ENCODE measurements at places on chromosomes 1 and 21.

- no peak for DNase-seq
Observed at GRCh38 chr1:183694066-183694465, 41.0 kb upstream of the APOBEC4 start.

- DNase-seq = no peak
Observed at GRCh38 chr1:247496581-247497285, 38.8 kb upstream of the OR2B11 start.

GRCh38 chr1:204871405-204872037 is 859 bp downstream of the NFASC start:
- no peak for DNase-seq

DNA sequence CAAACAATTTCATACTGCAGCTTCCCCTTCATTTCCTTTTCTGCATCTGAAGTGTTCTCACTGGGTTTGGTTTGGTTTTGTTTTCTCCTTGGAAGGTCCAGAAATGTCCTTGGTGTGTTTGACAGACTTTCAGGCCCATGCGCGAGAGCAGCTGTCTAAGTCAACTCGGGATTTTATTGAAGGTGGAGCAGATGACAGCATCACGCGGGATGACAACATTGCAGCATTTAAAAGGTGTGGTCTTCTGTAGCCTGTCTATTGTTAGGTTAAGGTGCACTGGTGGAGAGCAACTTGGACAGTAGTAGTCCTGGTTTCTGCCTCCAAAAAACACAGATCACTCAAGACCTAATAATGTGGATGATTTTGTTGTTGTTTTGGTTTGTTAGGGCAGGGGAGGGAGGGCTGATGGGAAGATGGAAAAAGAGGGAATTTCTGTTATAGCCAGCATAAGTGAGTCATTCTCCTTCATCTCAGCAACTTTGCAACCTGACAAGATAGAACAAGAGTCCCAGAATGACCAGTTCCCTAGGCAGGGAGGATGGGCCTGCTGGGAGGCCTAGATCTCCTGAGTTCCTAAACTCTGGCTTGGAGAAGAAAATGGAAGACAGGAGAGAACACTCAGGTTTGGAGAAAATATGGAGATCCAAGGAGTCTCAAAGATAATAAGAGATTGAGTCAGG is 12.5 kb downstream of the HAO2 start:
- no peak for DNase-seq

DNA sequence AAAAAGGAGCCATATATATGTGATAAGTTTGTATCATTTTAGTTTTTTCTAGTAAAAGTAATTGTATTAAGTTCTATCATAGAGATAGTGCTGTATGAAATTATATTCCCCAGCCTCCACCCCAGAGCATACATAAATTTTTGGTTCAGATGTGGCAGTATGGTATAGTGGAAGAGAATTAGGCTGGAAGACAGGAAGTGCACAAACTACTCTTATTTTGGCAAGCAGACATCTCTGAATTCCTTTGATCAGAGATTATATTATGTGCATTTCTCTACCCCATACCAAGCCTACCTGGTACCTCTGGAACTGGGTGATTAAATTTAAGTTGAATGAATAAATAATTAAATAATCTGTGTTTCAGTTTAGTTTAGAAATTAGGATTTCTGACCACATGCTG is 55.9 kb downstream of the FNBP1L start:
- DNase-seq = no peak

DNA sequence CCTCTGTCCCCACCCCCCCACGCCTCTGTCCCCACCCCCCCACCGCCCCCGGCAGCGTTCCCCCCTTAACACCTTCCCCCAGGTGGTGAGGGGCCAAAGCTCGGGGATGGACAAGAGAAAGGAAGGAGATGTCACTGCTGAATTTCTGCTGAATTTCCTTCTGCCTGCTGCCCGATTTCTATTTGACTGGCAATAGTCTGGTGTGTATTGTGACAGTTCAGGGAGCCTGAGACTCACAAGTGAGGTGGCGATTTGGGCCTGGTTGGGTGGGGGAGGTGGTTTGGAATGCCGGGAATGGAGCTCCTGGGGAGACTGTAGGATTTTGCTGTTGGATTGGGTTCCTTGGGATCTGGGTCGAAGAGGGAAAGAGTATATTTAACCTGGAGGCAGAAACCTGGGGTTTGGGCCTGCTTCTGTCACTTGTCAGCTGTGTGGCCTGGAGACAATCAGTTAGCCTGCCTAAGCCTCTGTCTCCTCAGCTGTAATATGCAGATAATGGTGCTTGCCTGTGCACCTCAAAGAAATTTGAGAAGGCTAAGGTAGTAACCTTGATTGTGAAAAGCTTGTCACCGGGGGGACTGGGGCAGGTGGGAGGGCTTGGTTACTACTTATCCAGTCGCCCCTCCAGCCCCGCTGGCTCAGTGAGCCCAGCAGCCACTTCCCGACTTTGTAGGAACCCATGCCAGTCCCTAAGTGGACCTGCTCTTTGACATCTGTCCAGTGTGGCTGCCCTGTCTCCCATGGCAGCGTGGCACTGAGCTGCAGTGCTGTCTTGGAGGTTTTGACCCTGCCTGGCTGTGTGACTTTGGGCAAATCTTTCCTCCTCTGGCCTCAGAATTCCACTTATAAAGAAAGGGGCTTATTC is 7.7 kb upstream of the LMNA start:
- DNase-seq = no peak

DNA sequence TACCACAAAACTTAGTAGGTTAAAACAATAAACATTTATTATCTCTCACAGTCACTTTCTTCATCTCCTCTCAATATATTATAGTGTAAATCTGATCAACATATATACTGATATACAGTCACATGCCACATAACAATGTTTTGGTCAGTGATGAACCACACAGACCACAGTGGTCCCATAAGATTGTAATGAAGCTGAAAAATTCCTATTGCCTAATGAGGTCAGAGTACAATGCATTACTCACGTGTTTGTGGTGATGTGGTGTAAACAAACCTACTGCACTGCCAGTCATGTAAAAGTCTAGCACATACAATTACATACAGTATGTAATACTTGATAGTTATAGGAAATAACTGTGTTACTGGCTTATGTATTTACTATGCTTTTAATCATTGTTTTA is 30.1 kb downstream of the OLFML3 start:
- DNase-seq = no peak

DNA sequence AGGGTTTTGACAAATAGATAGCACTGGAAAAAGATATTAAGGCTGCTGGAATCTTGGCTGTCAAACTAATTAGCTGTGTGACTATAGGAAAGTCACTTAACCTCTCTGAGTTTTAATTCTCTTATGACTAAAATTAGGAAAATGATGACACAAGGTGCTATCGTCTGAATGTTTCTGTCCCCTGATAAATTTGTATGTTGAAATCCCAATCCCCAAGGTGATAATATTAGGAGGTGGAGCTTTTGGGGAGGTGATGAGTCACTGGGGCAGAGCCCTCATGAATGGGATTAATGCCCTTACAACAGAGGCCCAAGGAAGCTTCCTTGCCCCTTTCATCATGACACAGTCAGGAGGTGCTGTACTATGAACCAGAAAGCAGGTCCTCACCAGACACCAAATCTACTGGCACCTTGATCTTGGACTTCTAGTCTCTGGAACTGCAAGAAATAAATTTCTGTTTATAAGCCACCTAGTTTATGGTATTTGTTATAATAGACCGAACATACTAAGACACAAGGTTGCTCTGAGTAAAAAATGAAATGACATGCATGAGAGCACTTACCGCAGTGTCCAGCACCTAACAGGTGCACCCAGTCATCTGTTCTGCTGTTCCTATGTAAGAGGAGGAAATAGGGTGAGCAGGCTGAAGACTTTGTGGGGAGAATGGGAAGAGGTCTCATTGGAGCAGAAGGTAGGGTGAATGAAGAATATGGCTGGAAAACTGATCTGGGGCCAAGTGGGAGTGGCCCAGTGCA is 26.3 kb upstream of the DISP1 start:
- peak; percentile 63 for DNase-seq

DNA sequence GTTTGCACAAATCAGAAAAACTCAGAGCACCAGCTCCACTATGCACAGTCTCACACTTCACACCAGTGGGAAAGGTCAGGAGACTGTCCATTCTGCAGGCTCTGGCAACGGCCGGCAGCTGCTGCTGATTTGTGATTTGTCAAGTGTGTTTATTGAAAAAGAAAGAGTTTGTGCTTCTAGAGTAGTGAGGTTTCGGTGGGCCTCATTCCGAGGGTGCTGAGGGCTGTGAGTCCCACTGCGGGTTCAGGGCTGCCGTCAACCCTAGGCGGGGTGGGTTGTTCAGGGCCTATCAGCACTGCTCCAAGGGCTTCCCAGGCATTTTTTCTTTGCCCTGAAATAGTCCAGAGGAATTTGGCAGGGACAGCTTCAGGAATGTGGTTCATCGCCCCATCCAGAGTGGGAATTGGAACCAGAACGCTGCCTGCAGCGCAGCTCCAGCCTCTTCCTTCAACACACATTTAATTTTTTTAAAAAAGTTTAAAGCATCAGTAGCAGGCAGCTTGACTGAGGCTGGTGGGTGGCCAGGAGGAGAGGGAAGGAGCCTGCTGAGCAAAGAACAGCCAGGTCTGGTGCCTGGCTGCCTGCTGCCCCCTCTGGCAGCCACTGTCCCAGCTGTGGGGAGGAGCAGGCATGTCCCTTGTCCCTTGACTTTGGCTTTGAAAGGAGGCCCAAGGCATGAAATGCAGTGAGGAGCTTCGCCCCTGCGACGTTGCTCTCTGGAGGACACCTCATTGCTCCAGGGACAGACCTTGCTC is 19.7 kb downstream of the STUM start:
- DNase-seq = no peak

GRCh38 chr1:61968869-61969268 is 225.8 kb upstream of the L1TD1 start:
- DNase-seq = no peak

GRCh38 chr1:211479624-211480023 is 12.3 kb downstream of the RD3 start:
- no peak for DNase-seq

- no peak for DNase-seq
Observed at GRCh38 chr1:65694933-65695332, 97.8 kb upstream of the PDE4B start.

GRCh38 chr1:206705191-206705590 is 20.5 kb downstream of the MAPKAPK2 start:
- DNase-seq = no peak
